Fibroblast of the aortic adventitia (primary cell): ENCODE measurements at places on chromosomes 5 and 9.

DNA sequence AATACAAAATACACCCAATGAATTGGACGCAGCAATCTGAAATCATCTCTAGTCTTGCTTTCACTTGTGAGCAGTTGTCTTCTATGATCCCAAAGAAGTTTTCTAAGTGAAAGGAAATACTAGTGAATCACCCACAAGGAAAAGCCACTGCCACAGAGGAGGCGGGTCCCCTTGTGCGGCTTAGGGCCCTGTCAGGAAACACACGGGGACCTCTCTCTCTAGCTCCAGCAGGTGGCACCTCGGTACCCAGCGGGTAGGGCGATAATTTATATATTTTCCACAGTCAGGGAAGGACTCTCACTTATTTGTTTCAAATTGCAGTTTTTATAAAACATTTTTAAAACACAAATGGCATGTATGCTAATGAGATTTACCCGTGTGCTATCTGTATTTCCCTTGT lies 417.1 kb downstream of the KDM4C start:
- DNase-seq, result no peak

GRCh38 chr5:109697339-109697738 lies 7.6 kb downstream of the MAN2A1 start:
- DNase-seq, result no peak

DNA sequence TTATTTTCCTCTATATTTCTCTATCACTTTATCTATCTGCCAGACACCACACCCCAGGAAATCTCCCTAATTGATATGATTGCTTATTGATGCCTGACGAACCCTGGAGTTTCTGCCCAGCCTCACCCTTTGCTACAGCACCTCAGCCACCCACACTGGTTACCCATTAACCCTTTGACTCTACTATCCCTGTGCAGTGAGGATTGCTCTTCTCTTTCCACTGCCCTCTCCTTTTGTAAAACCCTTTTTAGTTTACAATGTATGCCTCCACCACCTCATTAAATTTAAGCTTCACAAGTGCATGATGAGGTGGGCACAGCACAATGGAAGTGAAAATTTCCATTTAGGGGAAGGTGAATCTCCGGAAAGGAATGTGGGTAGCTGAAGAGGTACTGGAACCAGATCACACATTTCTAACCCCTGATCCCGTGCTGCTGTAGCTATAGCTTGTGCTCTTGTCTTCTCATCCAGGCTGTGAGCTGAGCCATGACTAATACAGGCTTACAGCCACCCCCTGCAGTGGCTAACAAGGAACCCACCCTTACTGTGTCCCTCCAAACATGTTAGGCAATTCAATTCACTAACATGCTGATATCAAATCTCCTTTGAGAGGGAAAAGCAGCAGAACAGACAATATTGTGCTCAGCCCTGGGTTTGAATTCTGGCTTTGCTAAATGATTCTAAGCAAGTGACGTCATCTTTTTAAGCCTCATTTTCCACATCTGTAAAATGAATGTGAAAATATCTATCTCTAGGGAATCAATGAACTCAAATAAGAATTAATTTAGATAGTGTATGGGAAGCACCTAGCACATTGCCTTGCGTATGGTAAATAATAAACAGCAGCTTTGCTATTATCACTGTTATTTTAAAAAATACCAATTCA lies 186.9 kb upstream of the TRIM32 start:
- DNase-seq, result peak; percentile 66

GRCh38 chr9:121098567-121099198 lies 23.9 kb downstream of the CNTRL start:
- DNase-seq, result no peak

DNA sequence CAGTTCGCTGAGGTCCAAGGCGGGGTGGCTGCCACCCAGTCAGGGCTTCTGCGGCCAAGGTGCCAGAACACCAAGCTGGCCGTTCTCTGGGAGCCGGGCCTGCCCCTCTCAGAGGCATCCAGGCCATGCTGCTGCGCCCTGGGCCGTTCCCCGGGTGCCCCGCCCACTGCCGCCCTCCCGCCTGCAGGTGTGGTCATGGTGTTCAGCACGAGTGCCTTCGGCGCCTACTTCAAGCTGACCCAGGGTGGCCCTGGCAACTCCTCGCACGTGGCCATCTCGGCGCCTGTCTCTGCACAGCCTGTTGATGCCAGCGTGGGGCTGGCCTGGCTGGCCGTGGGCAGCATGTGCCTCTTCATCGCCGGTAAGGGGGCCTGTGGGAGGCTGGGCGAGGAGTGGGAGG lies 7.7 kb downstream of the SLC2A8 start:
- no peak for DNase-seq

DNA sequence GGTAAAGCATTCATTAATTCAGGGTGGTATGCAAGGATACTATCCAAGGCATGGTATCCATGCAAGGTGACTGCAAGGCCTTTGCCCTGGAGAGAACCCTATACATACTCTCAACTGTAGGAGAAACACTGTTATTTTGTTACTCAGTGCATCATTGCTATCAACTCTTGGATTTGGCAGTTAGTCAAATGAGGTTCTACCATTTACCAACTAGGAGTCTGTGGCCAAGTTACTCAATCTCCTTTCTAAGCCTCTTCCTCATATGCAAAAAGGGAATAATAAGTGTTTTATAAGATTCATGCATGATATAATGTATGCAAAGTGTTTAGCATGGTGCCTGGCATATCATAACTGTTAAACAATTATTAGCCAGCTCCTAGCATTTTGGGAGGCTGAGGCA lies 4.0 kb downstream of the PCDHGC3 start:
- peak; percentile 62 for DNase-seq

DNA sequence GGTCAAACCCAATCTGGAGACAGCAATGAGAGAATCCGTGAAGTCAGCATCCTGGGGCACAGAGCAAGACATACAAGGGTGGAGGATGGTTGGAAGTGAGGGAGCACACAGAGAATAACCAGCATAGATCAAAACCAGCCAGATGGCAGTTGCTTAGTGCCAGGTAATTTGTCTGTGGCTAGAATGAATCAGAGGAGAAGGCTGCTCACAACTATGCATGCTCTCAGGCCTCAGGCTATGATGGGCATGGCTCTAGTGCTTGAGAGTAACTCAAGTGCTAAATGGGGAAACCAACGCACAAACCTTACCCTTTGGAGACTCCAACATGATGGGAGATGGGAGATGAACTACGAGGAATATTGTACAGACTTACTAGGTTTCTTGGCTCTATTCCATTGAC lies 160.8 kb downstream of the DMRT2 start:
- DNase-seq, result no peak

- no peak for DNase-seq
Observed at GRCh38 chr5:172463031-172463430, 8.7 kb upstream of the SH3PXD2B start.

DNA sequence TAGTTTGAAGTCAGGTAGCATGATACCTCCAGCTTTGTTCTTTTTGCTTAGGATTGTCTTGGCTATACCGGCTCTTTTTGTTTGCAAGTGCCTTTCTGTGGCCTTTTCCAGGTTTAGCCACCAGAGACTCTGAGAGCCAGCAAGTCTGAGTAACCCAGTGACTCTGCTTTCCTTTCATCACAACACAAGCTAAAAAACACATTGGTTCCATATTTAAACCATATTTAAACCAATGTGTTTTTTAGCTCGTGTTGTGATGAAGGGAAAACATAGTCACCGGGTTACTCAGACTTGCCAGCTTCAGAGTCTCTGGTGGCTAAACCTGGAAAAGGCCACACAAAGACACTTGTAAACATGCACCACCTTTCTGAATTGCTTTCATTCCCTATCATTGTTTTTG lies 493.3 kb downstream of the NTRK2 start:
- no peak for DNase-seq

GRCh38 chr9:4221931-4222330 lies 77.9 kb downstream of the GLIS3 start:
- DNase-seq, result no peak

DNA sequence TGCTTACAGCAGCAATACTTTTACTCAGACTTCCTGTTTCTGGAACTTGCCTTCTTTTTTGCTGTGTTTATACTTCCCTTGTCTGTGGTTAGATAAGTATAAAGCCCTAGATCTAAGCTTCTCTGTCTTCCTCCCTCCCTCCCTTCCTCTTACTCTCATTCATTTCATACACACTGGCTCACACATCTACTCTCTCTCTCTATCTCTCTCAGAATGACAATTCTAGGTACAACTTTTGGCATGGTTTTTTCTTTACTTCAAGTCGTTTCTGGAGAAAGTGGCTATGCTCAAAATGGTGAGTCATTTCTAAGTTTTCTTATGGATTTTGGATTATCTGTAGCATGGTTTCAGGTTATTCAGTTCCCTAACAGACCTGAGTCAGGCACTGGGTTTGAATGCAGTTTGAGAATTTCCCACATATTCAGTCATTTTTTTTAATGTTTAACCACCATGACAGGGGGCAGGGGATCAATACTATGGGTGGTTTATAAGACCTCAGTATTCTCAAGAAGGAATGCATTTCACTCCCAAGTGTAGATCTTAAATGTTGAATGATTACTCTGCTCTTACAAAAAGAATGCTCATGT lies at the start of gene IL7R:
TSS of gene IL7R (plus strand) at position 127 of the 587 bp plus-strand sequence. CDS start at position 214, 87 bp downstream.
- peak; percentile 33 for DNase-seq

DNA sequence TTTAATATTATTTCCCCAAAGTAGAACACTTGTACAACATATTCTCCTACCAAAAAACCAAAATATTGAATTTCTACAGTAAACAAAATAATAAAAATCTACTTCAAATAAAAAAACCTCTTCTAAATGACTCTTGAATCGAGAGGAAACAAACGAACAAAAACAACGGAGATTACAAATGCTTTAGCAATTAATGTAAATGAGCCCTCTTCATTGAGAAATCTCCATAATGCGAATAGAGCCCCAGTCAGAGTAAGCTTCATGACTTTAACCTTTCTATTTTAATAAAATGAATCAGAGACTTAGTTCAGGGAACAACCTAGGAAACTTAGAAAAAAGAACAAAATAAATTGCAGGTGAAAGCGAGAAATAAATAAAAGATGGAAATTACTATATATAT lies 129.3 kb upstream of the SEMA6A start:
- no peak for DNase-seq

DNA sequence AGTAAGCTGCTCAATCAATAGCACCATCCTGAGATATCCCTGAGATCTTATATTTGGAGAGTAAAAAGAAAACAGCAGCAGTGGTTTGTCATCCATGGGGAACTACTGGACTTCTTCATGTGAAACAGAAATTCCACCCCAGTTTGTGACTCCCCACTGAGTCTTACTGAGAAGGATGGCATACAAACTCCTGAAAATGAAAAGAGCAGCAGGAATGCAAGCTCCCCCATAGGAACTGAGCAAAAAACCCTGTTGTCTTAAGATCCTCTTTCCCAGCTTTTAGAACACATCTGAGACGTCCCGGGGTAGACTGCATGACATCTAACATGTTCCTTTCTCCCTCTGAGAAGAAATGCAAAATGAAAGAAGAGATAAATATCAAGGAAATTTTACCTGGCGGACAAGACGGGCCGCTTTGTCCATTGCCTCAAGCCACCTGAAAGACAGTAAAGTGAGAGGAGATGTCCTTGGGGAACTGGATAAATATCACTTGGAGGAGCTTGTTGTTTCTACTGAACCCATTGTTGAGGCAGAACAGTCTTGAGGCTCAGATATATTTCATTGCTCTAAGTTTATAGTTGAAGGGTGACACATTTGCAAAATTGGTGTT lies 117.1 kb downstream of the NUDT12 start:
- DNase-seq, result no peak

- peak; percentile 57 for DNase-seq
Observed at GRCh38 chr5:1511651-1512540, 11.9 kb downstream of the LPCAT1 start.

DNA sequence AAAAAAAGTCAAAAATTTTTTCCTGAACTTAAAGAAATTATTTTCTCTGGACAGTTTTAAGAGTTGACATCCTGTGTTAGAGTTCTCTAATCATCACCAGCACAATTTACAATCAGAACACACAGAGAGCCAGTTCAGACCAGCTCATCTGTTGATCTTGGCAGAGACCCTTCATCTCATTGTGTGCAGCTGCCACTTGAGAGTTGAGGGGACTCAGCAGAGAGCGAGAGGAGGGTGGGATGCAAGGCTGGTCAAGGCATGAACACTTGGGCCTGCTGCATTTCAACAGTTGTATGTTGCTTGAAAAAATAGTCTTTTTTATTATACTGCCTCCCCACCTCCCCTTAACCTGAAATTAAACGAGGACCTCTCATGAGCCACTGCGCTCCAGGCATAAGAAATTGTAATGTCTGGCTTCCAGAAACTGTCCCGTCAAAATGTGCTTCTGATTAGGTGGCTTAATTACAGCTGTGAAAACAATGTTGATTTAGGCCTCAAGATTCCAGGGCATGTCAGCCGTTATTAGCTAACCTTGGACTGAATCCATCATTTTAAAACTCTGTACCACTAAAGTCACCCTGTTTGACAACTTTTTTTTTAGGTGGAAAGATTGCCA lies 383.6 kb downstream of the CCDC171 start:
- peak; percentile 63 for DNase-seq

GRCh38 chr9:4425319-4426045 lies 64.8 kb upstream of the SLC1A1 start:
- peak; percentile 34 for DNase-seq

GRCh38 chr5:160312134-160312959 lies at the start of gene CCNJL:
Gene CCNJL (minus strand): TSS chr5:160312564. CDS start chr5:160311923, 641 bp downstream.
- no peak for DNase-seq

GRCh38 chr5:32531885-32532520 lies 53.4 kb upstream of the SUB1 start:
- DNase-seq, result peak; percentile 45

DNA sequence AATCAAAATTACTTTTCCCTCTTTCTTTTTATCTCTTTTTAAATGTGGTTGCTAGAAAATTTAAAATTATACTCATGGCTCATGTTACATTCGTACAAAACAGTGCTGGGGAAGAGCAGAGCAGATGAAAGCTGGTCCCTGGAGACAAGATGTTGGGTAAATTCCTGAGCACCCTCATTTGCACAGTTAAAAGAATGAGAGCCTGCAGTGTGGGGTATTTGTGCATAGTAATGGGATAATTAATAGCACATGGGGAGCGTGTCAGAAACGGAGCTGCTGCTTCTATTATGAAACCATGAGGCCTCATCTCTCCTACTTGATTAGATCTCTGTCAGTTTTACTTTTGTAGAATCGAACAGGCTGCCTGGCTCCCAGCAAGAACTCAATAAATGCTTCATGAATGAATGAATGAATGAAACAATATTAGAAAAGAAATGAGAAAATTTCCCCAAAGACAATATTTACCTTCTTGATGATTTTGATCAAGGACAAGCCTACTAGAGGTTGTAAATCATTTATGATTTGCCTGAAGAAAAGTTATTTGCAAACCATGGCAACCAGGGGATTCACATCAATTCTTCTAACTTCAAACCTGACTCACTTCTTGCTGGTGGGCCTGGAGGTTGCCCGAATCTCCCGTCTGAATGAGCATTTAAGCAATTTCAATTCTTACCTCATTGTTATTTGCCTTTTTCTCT lies 177.2 kb upstream of the TUT7 start:
- DNase-seq, result no peak

- DNase-seq, result no peak
Observed at GRCh38 chr5:38077652-38078051, 180.7 kb upstream of the EGFLAM start.

- DNase-seq, result no peak
Observed at GRCh38 chr9:83491995-83492394, 46.2 kb downstream of the FRMD3 start.

GRCh38 chr9:33517373-33517772 lies 6.7 kb upstream of the ANKRD18B start:
- DNase-seq, result peak; percentile 61

- DNase-seq, result no peak
Observed at GRCh38 chr5:57858905-57859304, 376.3 kb upstream of the ACTBL2 start.
